ENCODE measurements at places on chromosomes 12 and 14.

DNA sequence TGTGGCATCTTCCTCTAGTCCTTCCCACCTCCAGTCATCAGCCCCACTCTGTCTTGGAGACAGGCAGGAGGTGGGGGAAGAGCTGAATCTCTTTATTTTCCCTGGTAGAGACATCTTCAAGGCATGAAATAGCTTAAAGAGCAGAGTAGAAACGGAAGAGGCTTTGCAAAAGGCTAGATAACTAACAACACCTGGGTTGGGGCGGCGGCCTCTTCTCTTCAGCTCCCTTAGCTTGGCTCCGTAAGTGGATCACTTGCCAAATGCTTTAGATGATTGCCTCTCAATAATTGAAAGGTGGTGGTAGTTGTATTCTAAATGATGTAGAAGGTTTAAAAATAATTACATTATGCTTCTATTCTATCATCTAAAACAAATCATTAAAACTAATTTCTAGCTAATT, 36.1 kb downstream of the SSPN start:
- no peak for DNase-seq

GRCh38 chr12:46299851-46300250, 31.0 kb upstream of the SLC38A1 start:
- no peak for DNase-seq

DNA sequence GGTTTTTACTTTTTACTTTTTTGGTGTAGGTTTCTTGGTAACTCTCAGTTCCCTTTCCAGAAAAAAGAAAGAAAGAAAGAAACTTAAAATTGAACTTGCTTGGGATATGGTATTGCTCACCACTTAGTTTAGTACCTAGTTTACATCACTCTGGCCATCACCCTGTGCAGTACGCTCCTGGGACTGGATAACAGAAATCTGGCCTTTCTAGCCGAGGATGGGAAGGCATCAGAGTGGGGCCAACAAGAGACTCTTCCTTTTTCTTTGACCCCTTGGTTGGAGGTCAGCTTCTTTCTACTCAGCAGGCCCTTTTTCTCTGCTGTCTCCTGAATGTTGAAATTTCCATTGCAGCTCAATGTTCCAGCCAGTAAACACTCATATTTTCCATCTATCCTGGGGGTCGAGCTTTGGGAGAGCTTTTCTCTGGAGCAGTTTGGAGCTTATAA, 156.6 kb downstream of the TGFB3 start:
- DNase-seq, result no peak

- no peak for DNase-seq
Observed at GRCh38 chr14:103542605-103543088, 13.7 kb downstream of the TRMT61A start.

- no peak for DNase-seq
Observed at GRCh38 chr12:70982991-70983390, 62.5 kb upstream of the PTPRR start.
